ENCODE measurements at places on chromosomes 3 and 15.

- no peak for DNase-seq
Measured at GRCh38 chr3:120258009-120258408, 27.0 kb downstream of the GPR156 start.

- no peak for DNase-seq
Measured at GRCh38 chr3:9301798-9302197, 52.4 kb upstream of the SRGAP3 start.

GRCh38 chr15:88395872-88396781 is 71.1 kb downstream of the MRPL46 start:
- DNase-seq, result peak; percentile 33

DNA sequence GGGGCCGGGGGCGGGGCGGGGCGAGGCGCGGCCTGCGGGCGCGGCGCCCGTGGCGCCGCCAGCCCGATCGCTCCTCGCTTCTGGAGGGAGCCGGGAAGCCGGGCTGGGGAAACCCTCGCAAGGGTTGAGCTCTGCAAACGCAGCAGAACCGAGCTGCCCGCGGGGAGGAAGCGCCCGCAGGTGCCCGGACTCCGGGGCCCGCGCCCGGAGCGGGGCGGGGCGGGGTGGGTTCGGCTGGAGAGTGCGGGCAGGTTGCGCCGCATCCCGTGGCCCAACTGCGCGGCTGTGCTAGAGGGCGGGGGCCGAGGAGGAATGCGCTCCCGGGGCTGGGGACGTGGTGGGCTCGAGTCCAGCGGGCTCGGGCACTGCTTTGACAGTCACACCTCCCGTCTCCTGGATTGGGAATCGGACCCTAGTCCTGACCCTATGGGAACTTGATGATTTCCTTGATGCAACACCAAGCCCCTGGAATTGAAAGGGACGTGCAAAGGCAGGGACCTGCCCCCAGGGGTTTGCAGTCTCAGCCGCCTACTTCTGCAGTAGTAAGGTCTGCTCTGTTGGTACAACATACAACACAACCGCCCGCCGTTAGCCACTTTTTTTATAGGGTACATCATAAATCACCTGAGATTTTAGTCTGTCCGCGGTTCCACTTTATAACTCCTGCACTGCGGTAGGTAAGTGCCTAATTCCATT is 34.3 kb downstream of the ZBTB38 start:
- peak; percentile 69 for DNase-seq

GRCh38 chr3:195888981-195889869 is 19.1 kb downstream of the TNK2 start:
- no peak for DNase-seq

DNA sequence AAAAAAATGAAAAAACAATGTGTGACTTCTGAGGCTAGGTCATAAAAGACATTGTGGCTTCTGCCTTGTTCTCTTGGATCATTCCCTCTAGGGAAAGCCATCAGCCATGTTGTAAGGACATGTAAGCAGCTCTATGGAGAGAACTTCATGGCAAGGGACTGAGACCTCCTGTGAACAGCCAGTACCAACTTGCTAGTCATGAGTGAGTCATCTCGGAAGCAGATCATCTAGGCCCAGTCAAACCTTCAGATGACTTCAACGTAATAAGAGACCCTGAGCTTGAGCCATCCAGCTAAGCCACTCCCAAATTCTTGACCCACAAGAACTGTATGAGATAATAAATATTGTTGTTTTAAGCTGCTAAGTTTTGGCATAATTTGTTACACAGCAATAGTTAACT is 4.9 kb downstream of the MON1A start:
- no peak for DNase-seq

GRCh38 chr15:66095871-66096687 is 157.5 kb downstream of the MEGF11 start:
- peak; percentile 81 for DNase-seq

GRCh38 chr15:89122505-89123180 is 34.4 kb downstream of the ABHD2 start:
- DNase-seq, result no peak

DNA sequence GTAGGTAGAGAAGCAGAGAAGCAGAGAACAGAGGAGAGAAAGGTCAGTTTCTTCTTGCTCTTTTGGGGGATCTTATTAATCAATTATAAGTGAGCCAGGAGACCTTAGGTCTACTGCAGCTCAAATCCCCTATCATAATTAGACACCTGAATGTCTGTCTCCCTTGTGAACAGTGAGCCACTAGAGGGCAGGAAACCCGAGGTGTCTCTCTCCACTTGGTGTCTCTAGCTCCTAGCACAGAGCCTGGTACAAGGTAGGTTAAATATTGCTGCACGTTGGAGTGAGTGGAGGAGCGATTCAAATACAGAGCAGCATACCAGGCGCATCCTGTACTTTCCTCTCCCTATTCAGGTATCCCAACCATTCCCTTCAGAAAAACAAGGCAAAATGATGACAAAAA is 2.0 kb upstream of the ST8SIA2 start:
- DNase-seq, result no peak

GRCh38 chr3:110327870-110328269 is 743.7 kb upstream of the NECTIN3 start:
- no peak for DNase-seq

DNA sequence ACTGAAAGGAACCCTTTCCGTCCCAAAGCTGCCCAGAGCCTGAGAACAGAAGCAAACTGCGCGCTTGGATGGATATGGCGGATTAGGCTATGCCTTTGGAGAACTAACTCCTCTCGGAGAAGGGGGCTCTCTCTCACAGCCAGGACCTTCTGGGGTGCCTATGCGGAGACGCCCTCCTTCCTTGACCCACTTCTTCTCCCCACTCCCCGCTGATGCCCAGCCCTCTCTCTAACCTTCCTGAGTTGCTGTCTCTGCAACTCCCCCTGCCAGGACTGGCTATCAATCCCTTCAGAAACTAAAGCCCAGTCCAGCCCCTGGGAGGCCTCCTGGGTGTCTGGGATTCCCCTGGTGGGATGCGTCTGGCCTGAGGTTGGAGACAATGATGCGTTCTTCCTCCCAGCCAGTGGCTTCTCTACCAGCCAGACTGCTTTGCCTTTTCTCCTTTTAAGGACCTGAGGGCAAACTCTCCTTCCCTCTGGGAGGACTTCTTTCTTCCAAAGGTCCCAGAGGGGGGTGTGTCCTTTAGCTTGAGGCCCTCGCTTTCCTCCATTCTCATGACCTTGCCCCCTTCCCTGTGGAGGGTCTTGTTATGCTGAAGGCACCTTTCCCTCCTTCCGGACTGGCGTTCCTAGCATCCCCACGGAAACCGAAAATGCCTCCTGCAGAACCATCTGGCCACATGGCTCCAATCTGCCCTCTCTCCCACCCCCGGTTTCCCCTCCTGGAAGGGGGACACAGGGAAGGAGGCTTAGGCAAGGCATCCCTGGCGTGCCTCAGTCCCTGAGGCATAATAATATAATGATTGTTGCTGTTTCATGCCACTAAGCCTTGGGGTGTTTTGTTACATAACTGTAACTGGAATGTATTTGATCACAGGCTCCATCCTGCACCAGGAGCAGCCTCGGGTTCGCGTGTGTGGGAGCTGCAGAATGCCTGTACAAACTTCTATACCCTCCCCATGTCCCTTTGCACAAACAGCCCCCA is 63.4 kb upstream of the C15orf39 start:
- DNase-seq, result no peak

GRCh38 chr3:17985658-17986347 is 243.4 kb upstream of the TBC1D5 start:
- no peak for DNase-seq

GRCh38 chr3:6644070-6644929 is 216.6 kb upstream of the GRM7 start:
- peak; percentile 36 for DNase-seq

- no peak for DNase-seq
Measured at GRCh38 chr15:100348578-100348977, 6.8 kb upstream of the ADAMTS17 start.

DNA sequence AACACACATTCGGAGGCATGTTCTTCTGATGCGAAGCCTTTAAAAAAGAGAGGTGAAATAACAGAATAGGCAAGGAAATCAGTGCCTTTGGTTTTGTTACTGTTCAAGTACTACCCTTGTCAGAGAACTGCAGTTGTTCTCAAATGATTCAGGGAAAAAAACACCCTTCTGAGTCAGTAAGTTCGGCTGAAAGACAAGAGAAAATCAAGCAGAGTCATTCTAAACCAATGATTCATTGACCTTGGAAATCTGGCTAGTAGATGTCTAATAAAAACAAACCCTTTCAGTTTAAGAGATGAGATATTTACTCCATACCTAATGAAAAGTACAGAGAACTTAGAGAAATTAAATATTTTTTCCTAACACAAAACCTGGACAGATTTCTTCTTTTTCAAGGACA is 72.7 kb upstream of the ABI3BP start:
- DNase-seq, result no peak

DNA sequence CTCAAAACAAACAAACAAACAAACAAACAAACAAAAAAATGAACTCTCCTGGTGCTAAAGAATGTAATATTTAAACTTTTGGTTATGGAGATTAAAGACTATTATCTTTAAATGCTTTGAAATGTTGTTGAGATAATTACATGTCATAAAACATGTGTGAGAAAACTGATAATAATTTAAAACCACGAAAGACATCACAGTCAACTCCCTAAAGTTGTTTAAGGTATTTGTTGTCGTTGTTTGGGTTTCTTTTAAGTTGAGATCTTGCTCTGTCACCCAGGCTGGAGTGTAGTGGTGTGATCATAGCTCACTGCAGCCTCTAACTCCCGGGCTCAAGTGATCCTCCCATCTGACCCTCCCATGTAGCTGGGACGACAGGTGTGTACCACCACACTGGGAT is 12.0 kb downstream of the EFCAB12 start:
- no peak for DNase-seq

- no peak for DNase-seq
Measured at GRCh38 chr3:27669591-27669990, 52.5 kb downstream of the EOMES start.

GRCh38 chr3:32309654-32310242 is 71.3 kb downstream of the CMTM8 start:
- no peak for DNase-seq

DNA sequence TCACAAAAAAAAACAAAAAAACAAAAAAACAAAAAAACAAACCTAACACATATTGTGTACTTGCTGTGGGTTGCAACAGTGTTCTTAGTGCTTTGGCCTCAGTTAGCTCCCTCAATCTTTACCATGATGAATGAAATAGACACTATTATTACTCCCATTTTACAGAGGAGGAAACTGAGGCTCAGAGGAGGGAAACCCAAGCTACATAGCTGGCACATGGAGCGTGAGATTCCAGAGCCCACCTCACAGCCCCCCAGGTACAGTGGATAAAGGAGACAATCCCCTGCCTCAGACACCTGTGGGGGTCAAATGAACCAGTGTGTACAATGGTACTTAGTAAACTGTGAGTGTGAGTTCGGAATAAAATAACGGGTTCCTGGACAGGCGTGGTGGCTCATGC is 104.9 kb upstream of the SMAD3 start:
- no peak for DNase-seq

DNA sequence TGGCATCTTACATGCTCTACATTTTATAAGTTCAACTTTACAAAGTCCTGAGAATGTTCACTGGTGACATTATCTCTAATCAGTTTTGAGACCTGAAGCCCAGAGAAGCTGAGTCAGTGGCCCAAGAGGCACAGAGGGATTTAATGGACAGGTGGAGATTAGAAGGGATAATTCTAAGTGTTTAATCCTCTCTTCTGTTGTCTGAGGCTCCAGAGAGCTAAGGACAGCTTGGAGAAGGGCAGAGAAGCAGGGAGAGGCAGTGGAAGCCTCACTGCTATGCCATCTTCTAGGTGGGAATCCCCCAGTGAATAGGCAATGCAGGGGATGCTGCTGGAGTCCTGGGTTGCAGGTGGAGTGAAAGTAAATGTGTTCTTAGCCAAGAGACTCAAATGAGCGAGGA is 369.4 kb upstream of the SLCO3A1 start:
- DNase-seq, result no peak

DNA sequence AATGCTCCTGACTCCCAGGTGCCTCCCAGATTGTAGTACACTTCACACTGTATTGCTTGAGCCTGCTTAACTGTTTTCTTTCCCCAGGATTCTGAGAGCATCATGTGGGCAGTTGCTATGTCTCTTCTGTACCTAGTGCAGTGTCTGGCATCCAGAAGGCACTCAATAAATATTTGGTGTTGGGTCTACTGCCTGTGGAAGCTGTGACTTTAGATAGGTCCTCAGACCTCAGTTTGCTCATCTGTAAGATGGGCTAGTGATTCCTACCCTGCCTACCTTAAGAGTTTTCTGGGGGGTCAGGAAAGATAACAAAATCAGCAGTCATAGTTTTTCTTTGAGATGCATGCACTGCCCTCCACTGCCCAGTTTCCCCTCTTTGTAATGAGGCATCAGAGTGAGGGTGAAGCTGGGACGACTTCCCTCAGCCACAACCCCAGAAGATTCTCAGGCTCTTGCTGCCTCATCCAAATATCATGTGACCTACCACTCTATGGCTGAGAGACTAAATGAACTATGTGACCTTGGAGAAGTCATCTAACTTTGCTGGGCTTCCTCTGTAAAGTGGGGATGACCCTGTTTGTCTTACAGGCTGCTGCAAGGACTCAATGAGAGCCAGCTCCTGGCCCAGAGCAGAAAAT is 50.4 kb downstream of the ATP2B2 start:
- DNase-seq, result no peak

- no peak for DNase-seq
Measured at GRCh38 chr15:96066126-96066525, 264.4 kb upstream of the NR2F2 start.

- no peak for DNase-seq
Measured at GRCh38 chr15:89948796-89949195, 36.0 kb upstream of the ARPIN start.

GRCh38 chr3:37935756-37936666 is 54.6 kb upstream of the VILL start:
- DNase-seq, result no peak

GRCh38 chr3:136197159-136197793 is 1.1 kb upstream of the MSL2 start:
- no peak for DNase-seq

GRCh38 chr3:154122912-154123559 is 1.8 kb downstream of the ARHGEF26 start:
- DNase-seq, result no peak

GRCh38 chr3:126550488-126551051 is 8.2 kb downstream of the C3orf22 start:
- peak; percentile 7 for DNase-seq

GRCh38 chr3:31247850-31248562 is 284.7 kb upstream of the STT3B start:
- no peak for DNase-seq

GRCh38 chr15:63402498-63403253 is 21.0 kb upstream of the CA12 start:
- DNase-seq, result no peak

GRCh38 chr3:25293736-25294135 is 134.3 kb upstream of the RARB start:
- no peak for DNase-seq

GRCh38 chr3:176274161-176274560 is 923.1 kb downstream of the TBL1XR1 start:
- no peak for DNase-seq

GRCh38 chr3:49428752-49429080 is 408 bp downstream of the NICN1 start:
- no peak for DNase-seq

DNA sequence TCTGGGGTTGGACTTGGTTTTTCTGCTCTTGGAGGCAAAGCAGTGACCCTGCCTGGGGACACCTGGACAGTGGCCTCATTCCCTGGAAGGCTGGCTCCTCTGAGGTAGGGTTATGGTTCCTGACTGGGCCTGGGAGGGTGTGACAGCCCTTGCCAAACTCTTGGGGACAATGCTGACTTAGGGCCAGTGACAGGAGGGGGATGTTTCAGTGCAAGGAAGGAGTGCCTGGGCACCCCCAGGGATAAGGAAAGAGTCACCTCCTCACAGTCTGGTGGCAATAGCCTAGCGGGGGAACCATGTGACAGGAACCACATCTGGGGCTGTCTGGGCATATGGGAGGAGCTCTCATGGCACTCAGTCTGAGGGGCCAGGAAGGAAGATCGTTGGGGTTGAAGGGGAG is 91.8 kb downstream of the ABHD5 start:
- DNase-seq, result no peak
